Activated CD4-positive, alpha-beta T cell treated with anti-CD3 and anti-CD28 coated beads for 4 hours (primary cell): ENCODE measurements at places on chromosomes 11 and 22.
A peak's percentile ranks its signal among the peaks of the same experiment; 100 is the strongest.

DNA sequence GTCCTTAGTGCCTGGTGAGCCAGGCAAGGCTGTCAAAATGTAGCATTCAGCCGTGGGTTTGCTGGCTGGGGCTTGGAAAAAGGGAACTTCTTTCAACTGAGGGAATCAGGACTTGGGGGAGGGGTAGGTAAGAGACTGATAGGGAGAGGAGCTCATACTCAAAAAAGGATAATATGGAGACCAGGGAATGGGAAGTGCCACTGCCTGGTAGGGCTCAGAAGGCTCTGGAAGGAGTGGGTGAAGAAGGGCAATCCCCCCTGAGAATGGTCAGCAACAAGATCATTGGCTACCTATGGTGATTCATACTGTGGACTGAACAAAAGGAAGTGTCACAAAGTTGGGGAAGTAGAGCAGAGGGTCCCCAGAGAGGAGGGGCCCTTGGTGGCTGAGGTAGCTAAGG, 1.9 kb downstream of the CNGA4 start:
- DNase-seq, result no peak

DNA sequence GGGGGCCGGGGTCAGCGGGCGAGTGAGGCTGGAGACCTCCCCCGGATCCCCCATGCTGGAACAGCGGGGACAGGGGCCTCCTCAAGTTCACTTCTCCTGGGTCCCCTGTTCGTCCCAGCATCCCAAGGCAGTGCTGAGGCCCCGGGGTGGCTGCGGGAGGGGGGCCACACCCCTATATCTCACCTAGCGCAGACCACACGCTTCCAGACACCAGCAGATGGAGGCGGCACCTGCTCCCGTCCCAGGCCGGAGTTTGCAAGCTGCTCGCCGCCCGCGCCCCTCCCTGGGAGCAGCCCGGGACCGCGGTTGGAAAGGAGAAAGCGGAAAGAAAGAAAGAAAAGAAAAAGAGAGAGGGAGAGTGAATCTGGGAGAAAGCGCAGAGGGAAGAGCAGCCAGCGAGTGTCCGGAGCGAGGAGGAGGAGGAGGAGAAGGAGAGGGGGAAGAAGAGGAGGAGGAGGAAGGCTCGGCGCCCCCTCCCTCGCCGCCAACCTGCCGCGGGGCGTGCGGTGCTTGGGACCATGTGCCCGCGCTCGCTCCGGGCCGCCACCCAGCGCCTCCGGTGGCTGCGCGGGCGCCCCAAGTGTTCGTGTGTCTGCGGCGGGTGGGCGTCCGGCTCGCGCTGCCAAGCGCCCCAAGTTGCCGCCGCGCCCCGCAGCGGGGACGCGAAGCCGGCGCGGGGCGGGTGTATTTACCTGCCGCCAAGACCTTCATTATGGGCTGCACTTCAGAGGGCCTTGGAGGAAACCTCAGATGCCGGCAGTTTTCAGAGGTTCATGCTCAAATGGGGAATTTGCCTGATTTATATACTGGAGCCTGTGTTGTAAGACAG, at the start of gene LIF:
LIF (minus strand) TSS at position 775 of the 829 bp plus-strand sequence; CDS start at position 711, 64 bp downstream.
- DNase-seq, result peak; percentile 49

GRCh38 chr22:27089264-27089663, 431.9 kb downstream of the MIAT start:
- no peak for DNase-seq

DNA sequence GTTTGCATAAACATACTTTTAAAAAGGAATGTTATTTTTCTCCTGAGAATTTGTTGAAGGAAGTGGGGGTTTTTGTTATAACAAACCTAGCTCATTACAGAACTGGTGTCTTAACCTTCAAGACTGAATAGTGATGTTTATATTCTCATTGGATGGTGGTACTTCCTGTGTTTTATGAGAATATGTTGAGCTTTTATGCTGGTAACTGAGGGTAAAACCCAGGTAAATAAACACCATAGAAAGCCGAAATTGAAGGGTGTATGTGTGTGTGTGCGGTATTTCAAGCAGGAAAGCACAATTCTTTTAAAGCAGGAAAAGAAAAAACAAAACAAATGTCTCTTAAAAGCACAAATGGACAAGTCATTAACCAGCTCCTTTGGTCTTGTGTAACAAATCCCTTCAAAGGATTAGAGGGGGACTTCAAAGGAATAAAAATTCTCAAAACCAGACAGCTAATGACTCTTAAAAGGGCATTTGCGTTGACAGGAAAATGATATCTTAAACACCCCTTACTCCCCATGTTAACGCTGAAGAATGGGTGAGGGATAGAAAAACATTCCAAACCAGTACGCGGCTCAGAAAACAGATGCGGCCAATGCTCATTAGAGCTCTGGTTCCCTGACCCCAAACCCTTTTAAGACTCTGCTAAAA, 23.8 kb downstream of the LMO2 start:
- no peak for DNase-seq

DNA sequence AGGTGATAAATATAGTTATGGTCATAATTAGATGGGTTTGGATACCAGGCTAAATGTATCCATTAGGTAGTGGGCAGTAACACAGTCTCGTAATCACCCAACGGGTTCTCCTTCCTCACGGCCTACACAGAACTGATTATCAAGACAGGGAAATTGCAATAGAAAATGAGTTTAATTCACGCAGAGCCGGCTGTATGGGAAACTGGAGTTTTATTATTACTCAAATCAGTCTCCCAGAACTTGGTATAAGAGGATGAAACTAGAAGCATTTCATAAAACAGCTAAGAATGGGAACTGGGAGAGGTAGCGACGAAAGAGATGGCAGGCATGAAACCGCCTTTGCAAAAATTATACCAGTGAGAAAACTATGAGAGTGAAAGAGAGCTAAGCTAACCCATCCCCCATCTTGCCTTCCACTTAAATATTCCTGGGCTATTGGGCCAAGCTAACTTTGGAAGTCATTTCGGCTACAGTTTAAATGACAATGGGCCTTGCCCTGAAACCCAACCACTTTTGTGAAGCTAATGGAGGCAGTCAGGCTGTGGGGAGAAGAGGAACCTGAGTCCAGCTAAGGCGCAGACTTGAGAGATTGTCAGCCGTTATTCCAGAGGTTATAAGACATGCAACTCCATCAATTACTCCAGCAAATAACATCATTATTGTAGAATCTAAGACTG, 29.6 kb downstream of the CTSC start:
- no peak for DNase-seq

DNA sequence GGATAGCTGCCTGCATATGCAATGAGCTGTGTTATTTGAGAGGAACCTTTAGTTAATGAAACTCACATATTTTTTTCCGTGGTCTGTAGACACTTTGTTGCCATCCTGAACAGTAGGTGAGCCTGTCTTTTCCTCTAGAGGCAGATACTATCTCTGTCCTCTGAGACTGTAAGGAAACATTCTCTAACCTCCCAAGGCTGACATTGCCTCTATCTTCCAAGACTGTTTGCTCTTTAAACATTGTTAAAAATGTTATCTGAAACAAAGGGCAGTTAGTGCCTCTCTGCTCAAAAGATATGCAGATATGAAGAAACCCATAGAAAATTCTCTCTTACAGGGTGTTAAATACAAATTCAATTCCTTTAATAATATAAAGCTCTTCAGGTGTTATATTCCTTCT, 963.8 kb upstream of the CNTN5 start:
- no peak for DNase-seq

DNA sequence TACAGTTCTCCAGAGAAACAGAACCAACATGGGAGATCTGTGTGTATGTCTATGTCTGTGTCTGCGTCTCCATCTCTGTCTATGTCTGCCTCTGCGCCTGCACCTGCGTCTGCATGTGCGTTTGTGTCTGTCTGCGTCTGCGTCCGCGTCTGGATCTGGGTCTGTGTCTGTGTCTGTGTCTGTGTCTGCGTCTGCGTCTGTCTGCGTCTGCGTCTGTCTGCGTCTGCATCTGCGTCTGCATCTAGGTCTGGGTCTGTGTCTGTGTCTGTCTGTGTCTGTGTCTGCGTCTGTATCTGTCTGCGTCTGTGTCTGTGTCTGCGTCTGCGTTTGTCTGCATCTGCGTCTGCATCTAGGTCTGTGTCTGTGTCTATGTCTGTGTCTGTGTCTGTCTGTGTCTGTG, 88.4 kb upstream of the SLC22A12 start:
- DNase-seq, result no peak

- no peak for DNase-seq
Observed at GRCh38 chr22:46890819-46891218, 128.4 kb downstream of the TBC1D22A start.

- DNase-seq, result no peak
Observed at GRCh38 chr11:83363312-83363711, 77.1 kb upstream of the CCDC90B start.

- no peak for DNase-seq
Observed at GRCh38 chr11:87330187-87330601, 292.5 kb downstream of the TMEM135 start.

DNA sequence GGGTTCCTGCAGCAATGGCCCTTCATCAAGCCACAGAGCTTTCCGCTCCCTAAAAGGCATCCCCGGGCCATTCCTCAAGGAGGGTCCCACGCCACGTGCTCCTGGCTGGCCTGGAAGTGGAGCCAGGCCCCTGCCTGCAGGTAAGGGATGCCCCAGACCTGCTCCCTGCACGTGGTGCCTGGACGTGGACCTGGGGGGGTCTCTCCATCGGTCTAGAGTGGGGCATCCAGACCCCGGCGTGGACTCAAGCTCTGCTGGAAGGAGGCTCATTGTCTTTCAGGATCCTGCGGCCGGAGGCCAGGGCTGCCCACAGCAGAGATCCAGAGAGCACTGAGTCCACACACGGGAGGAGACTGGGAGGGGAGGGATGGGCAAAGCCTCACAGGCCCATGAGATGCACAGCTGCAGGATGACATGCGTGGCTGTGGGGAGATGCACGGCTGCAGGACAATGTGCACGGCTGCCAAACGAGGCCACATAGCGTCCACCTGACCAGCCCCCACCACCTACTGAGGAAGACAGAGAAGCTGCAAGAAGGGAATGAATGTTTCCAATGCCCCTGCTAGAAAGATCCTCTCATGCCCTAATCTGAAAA, 236.7 kb downstream of the BRD1 start:
- no peak for DNase-seq

- DNase-seq, result no peak
Observed at GRCh38 chr11:126655807-126656128, 300.3 kb downstream of the ST3GAL4 start.

DNA sequence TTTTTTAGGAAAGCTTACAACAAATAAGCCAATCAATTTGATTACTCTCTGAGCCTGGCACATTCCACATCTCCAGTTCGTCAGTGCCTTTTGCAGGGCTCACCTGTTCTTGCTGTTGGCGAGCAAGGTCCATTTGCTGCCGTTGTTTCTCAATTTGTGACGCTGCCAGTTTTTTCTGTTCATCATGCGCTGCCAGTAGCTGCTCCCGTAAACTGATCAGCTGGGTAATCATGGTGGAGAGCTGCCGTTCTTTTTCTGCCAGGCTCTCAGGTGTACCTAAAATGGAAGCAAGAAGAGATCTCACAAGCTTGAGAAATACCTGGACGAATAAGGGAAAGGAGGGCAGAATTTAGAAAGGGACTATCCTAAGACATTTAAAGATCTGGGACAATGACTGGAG, 169.7 kb downstream of the SOX6 start:
- no peak for DNase-seq

DNA sequence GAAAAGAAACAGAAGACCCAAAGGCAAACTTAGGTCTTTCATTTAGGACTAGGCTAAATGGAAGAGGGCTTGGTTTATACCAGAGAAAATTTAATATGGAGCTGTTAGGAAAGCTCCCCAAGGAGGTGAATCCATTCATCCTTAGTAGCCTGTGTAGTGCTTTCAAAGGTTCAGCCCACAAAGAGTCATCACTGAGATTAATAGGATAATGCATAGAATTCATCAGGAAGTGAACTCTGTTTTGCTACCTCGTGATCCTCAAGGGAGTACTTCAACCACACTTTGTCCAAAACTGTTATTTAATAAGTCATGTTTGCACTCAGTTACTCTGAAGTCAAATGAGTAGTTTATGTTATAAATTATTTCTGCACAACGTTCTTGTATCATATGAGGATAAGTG, 43.3 kb upstream of the MMP7 start:
- DNase-seq, result no peak

DNA sequence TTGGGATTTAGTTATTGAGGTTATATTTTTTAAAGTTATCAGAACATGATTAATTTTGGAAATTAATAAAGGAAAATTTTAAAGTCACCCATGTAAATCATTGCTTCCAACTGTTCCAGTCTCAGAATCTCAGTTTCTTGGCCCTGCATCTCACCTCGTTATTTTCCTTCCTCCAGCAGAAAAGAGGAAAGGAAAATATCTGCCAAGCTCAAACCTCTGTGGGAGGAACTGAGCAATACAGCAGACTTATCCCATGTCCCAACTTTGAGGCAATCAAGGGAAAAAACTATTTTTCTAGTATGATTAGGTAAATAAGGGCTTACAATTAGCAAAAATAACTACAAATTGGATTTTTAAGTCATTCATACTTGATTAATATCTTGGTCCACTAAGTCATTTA, 30.1 kb downstream of the ELMOD1 start:
- DNase-seq, result no peak
